ENCODE measurements at places on chromosomes 2 and 18.

GRCh38 chr2:141589314-141589713, 541.5 kb downstream of the LRP1B start:
- DNase-seq: no peak
- H3K4me1 ChIP-seq: no peaks in the 10 kb centered on the region
- no peaks in the 10 kb centered on the region for H3K27me3 ChIP-seq
- no peak overlapping the region for H3K4me3 ChIP-seq

GRCh38 chr18:79502782-79503181, 107.1 kb downstream of the NFATC1 start:
- H3K4me1 ChIP-seq: peaks cover 52% of the 10 kb centered on the region
- H3K27me3 ChIP-seq: no peaks in the 10 kb centered on the region
- H3K36me3 ChIP-seq: no peaks in the 10 kb centered on the region
- H3K4me3 ChIP-seq: no peak overlapping the region
- H3K27ac ChIP-seq: no peak overlapping the region

DNA sequence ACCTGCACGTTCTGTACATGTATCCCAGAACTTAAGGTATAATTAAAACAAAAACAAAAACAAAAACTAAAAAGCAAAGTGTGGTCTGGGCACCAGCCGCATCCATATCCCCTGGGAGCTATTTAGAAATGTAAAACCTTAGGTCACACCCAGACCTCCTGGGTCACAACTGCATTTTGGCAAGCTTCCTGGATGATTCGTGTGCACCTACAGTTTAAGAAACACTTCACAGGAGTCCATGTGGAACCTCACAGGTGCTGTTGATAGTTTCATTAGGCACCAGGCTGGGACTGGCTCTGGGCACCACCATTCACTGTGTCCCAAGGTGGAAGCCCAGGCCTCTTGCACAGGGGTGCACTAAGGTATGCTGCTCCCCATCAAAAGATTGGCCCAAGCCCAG, 103.6 kb upstream of the BOD1L2 start:
- no peak overlapping the region for H3K27ac ChIP-seq
- no peaks in the 10 kb centered on the region for H3K4me1 ChIP-seq
- H3K36me3 ChIP-seq: no peaks in the 10 kb centered on the region
- no peak for DNase-seq
- H3K4me3 ChIP-seq: no peak overlapping the region

GRCh38 chr2:240928476-240929363, 22.6 kb downstream of the CROCC2 start:
- no peaks in the 10 kb centered on the region for H3K27me3 ChIP-seq
- H3K4me3 ChIP-seq: no peak overlapping the region
- H3K4me1 ChIP-seq: no peaks in the 10 kb centered on the region
- DNase-seq: no peak

DNA sequence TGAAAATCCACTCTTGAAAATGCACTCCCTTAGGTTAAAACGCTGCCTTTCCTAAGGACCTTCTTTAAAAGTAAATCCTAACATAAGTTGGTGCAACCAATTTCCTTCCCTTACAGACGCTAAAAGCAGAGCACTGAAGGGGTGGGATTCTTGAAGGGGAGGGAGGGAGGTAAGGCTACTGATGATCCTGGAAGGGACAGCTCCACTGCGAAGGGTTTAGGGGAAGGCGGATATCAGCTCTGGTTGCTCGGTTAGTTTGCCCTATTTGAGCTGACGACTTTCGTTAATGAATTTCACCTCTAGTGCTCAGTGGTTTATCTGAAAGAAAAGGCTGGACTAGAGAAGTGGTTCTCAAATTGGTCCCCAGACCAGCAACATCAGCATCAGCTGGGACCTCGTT, 49.7 kb upstream of the SIGLEC15 start:
- no peaks in the 10 kb centered on the region for H3K36me3 ChIP-seq
- H3K27me3 ChIP-seq: no peaks in the 10 kb centered on the region
- H3K4me3 ChIP-seq: peak overlapping the region; percentile 90
- DNase-seq: no peak
- H3K27ac ChIP-seq: peak overlapping the region; percentile 78

GRCh38 chr2:156999661-157000060, 257.8 kb upstream of the GALNT5 start:
- no peaks in the 10 kb centered on the region for H3K4me1 ChIP-seq
- H3K27ac ChIP-seq: no peak overlapping the region
- no peak for DNase-seq
- H3K4me3 ChIP-seq: no peak overlapping the region

GRCh38 chr2:104606056-104606455, 247.9 kb upstream of the POU3F3 start:
- H3K36me3 ChIP-seq: no peaks in the 10 kb centered on the region
- no peak overlapping the region for H3K27ac ChIP-seq
- H3K4me3 ChIP-seq: no peak overlapping the region
- H3K27me3 ChIP-seq: no peaks in the 10 kb centered on the region
- no peaks in the 10 kb centered on the region for H3K4me1 ChIP-seq

DNA sequence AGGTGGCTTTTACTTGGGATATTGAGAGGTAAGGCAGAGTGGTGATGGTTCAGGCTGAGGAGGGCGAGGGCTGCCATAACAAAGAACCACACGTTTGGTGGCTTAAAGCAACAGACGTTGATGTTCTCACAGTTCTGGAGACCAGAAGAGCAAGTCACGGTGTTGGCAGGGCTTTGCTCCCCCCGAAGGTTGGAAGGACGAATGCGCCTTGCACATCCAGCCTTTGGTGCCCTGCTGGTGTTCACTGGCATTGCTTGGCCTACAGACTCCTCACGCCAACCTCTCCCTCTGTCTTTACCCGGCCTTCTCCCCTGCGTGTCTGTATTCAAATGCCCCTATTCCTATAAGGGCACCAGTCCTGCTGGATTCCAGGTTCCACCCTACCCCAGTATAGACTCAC, 125.4 kb downstream of the TPO start:
- no peak overlapping the region for H3K27ac ChIP-seq
- no peaks in the 10 kb centered on the region for H3K36me3 ChIP-seq
- no peaks in the 10 kb centered on the region for H3K4me1 ChIP-seq
- DNase-seq: peak; percentile 83
